NCI-H1694 (cell line): ENCODE measurements at places on chromosomes 3 and 15.

DNA sequence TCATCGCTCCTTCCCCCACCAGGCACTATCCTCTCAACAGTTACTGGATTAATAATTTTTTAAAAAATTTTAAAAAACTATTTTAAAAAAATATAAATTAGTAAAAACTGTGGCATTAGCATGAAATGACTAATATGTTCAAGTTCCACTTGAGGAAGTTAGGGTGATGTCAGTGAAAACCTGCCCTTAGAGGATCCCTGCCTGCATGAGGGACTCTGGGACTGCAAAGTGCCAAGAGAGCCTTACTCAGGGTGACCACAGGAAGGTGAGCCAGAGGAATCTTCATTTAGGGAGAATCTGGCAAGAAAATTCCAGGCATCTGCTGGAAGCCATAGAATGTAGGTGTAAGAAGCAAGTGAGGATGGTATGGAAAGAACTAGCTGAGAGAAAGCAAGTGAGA, 157.7 kb upstream of the BCL6 start:
- no peak for DNase-seq

- no peak for DNase-seq
Observed at GRCh38 chr3:11574981-11575669, 68.6 kb downstream of the VGLL4 start.

GRCh38 chr3:168475704-168476103, 380.0 kb upstream of the GOLIM4 start:
- DNase-seq: no peak

GRCh38 chr15:80476036-80476435, 71.9 kb downstream of the ARNT2 start:
- DNase-seq: no peak

DNA sequence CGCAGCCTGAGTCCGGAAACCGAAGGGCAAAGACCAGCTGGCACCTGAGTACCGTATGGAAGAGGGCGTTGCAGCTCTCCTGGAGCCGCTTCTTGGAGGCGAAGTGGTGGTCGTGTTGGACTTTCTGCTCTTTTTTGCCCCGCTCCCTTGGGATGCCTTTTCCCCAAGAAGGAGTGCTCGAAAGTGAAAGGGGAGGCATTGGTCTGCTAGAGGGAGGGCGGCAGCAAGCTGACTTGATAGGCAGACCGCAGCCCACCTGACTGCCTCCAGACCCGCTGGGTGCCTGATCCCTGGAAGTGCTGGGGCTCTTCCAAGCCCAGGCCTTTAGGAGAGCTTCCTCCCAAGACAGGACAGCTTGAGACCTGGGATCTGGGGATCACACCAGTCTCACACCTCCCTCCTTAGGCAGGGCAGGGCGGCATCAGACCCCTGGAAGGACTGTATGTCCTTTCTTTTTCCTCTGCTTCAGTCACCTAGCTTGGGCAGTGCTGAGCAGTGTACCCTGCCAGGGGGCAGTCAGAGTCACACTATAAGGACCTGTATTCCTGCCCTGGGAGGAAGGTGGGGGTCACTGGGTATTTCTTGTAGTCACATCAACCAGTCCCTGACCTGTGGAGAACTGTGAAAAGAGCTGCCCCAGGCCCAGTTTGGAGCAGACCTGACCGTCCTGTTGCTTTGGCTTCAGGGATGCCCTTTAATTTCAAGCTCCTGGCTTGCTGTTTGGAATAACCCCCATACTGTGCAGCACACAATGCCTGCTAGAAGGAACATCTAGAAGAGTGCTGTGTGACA, 2.1 kb downstream of the ACVR2B start:
- DNase-seq: no peak

DNA sequence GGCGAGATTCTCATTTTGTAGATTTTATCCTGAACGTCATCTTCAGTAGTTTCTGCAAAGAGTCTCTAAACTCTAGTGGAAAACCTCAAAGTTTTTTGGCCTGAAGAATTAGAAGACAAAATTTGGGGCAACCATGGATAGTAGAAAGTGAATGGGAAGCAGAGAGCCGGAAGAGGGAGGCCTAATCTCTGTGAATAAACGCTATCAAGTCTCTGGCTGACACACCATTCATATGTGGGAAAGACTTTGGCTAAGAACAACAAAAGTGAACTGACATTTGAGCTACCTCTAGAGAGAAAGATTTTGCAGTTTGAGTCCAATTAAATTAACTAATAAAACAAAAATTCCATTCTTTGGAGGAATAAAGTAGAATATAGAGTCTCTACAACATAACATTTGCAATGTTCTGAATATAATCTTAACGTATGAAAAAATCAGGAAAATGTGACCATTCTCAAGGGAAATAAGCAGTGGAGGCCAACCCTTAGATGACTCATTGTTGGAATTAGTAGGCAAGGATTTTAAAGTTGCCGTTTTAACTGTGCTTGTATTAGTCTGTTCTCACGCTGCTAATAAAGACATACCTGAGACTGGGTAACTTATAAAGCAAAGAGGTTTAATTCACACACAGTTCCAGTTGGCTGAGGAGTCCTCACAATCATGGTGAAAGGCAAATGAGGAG, 184.6 kb downstream of the C3orf38 start:
- DNase-seq: no peak

- no peak for DNase-seq
Observed at GRCh38 chr3:151283907-151284461, 5.6 kb upstream of the P2RY14 start.
